ENCODE measurements at places on chromosomes 7 and 10.

- DNase-seq, result no peak
Observed at GRCh38 chr7:137818036-137818435, 28.7 kb downstream of the DGKI start.

GRCh38 chr7:12567015-12567414 lies 3.5 kb upstream of the SCIN start:
- no peak for DNase-seq

DNA sequence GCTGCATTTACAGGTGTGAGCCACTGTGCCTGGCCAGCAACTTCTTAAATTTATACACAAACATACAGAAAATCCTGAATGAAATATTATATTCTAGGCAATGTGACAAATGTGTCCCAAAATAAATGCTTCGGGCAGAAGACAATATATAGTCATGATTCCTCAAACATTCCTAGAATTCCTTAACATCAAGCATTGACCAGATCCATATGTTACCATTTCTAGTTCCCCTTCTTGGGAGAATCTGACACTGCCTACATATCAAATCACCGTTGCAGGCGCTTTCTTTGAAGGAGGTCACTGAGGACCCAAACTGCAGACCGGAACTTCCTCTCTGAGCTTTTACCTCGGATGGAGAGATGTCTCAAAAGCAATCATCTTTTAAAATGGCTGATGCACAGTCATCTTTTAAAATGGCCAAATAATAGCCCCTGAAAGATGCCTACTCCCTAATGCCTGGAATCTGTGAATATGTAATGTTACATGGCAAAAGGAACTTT lies 323.5 kb downstream of the PHF14 start:
- DNase-seq, result no peak

- DNase-seq, result no peak
Observed at GRCh38 chr7:132901241-132901640, 180.6 kb downstream of the CHCHD3 start.

GRCh38 chr7:128872394-128872824 lies 9.8 kb downstream of the ATP6V1F start:
- DNase-seq, result no peak

DNA sequence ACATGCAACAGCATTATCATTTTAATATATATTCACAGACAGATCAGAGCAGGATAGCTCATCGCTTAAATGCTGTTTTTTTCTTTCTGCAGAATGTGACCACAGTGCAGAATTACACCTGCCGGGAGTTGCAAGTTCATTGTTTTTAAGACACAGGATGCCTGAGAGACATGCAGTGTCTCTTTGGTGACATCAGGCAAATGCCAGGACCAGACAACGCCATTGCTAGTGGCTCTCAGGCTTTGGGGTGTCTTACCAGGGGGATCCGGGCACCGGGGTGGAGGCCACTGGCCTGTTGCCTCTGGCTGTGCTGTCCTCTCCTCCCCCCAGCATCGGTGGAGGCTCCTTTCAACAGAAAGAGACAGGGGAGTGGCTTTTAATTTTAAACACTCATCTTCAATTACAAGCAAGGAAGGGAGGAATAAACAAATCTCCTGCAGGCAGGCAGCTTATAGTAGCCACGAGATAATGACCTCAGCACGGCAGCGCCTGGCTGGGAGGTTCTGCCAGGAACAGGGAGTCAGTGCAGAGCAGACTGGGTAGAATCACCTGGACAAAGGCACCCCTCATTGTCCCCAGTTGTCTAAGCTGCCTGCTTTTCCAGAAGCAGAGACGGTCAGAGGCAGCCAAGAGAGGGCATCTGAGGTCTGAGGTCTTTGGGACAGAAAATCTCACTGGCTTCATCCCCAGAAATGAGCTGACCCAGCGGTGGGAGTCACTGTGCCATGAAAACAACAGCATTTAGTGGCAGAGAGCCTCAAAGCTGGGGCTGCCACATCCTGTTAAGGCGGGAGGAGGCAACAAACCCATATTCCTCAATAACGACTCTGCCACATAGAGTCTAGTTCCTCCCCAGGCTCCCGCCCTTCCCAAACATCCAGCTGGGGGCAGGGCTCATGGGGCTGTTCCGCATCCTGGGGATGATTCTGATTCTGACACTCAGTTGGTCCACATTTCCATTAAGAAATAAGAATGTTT lies 148.4 kb downstream of the TCERG1L start:
- DNase-seq, result no peak

DNA sequence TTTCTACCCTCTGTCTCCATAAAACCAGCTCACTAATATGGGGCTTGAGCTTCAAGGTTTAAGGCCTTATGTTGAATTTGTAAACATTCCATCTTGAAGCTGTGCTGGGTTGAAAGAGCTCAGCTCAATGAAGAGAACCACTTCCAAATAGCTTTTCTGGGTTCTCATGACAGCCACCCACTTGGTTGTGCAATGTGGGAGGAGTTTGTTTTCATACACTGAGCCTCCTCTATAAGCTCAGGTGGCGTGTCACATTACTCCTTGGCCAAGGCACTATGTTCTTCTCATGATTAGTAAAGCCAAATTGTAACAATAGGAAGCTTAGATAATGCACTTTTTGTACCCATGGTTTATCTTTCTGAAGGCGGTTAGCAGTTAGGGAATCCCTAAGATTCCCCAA lies 265.6 kb downstream of the PTEN start:
- no peak for DNase-seq

DNA sequence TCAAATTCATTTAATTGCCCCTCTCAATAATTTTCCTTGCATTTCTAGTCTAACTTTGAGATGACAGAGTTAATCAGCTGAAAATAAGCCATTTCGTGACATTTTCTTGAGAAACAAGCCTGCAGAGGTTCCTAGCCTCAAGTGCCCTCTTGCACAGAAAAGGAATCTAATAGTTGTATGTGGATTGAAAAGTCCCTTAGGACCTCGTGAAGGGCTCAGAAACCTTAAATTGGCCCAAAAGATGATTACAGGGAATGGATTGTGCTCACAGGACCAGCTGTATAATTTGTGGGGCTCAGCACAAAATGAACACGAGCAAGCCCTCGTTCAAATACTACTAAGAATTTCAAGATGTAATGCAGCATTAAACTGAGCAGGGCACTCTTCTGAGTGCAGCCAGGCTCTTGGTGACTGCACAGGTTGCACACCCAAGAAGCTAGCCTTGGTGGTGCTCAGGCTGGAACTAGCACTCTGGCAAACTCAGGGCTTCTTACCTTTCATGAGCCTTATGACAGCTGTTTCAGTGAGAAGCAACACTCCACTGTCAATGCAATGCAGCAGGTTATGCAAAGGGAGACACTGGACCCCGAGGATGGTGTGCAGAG lies 102.2 kb downstream of the GSAP start:
- DNase-seq, result no peak

DNA sequence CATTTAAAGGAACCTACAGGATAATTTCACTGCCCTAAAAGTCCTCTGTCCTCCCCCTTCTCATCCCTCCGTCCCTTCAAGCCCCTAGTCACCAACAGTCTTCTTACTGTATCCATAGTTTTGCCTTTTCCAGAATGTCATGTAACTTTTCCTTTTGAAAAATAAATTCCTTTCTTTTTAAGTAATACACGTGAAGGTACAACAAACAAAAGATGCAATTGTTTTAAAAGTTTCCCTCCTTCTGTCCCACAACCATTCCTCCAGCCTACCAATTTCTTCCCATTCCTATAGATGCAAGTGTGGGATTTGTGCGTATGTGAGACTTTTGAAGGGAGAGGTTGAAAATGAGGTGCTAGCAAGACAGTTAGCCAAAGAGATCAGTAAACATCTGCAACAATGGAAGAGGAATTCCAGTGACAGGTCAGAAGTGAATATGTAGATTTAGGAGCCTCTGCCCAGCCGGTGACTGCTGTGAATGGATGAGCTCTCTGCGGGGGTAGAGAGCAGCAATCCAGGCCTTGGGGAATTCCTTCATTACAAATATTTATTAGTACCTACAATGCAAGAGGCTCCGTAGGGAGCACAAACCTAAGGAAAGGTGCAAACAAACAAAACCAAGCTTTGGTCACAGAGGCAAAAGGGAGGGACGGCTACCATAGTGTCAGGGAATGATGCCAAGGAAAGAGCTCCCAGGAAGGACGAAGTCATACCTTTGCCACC lies 243.6 kb downstream of the SKIDA1 start:
- DNase-seq, result no peak
